ENCODE measurements at places on chromosomes 3 and 15.

DNA sequence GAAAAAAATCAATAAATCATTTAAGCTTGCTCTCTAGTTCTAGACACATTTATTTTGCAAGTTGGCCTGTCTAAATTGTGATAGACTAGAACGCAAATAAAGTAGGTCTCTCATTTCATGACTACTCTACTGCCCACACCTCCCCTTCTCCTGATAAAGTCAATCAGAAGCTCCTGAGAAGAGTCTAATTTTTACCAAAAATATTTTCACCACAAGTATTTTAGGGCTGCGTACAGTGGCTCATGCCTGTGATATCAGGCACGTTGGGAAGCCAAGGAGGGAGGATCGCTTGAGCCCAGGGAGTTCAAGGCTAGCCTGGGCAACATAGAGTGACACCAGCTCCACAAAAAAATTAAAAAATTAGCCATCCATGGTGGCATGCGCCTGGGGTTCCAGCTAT is 136.5 kb downstream of the TBC1D5 start:
- DNase-seq = no peak

- no peak for DNase-seq
Observed at GRCh38 chr3:87196879-87197278, 30.2 kb upstream of the CHMP2B start.

DNA sequence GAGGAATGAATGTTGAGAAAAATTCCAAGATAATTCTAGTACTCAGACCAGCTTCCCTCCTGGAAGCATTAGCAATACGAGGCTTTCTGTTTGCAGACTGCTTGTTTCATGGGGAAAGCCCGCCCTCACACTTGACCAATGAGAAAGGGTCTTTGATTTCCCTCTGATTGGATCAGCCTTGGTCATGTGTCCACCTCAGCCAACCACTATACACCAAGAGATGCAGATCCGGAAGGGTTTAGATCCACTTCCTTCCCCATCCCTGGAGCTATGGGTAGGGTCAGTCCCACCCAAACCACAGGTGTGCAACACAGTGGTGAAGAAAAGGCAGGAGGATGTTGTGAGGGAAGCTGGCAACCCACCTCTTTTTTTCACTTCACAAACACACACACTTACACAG is 154.7 kb downstream of the SV2B start:
- no peak for DNase-seq

DNA sequence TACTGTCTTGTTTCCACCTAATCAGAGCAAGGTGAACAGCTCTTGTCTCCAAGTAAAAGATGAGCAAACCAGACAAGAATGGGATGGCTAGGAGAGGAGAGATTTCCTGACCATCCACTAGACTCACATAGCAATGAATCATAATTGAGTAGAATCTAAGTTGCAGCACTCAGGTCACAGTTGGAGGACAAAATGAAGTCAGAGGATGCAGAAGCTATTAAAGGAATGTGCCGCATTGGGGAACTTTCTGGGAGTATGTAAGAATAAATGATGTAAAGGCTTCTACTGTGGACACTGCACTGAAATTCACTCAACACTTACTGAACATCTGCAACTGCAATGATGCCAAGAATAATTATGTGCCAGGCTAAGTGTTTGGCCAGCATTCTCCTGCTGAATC is 217.4 kb upstream of the WNT5A start:
- DNase-seq = no peak

- DNase-seq = no peak
Observed at GRCh38 chr3:71076361-71077002, 507.0 kb downstream of the FOXP1 start.

DNA sequence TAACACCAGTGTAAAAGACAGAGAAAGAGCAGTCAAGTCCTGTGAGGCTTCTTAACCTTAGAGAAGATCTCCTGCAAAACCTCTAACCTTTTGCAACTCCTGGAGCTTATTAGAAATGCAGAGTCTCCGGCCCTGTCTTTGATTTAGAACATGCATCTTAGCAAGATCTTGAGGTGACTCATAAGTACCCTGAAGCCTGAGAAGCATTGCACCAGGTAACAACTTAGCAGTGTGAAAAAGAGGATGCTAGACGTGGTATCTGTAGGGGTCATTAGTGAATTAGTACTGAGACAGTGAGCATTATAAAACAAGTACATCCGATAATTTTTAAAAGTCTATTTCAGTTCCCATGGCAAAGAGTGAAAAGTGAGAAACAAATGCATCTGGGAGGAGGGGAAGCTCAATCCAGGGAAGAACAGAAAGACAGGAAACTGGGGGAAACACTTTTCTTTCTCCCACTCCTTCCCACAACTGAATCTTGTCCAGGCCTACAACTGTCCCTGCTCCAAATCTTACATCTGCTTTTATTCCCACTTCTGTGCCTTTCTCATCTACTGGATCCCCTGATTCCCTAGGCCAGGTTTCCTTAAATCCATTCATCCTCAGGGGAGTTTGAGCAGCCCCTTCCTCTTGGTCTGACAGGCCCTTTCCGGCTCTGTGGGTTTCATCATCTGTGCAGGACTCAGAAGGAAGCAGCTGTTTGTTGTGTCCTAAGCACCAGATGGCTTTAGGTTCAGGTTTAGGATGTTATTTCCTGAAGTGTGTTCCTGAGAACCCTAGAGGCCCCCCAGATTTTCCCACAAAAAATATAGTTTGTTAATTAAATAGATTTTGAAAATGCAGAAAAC is 128.1 kb upstream of the IL12A start:
- DNase-seq = no peak

DNA sequence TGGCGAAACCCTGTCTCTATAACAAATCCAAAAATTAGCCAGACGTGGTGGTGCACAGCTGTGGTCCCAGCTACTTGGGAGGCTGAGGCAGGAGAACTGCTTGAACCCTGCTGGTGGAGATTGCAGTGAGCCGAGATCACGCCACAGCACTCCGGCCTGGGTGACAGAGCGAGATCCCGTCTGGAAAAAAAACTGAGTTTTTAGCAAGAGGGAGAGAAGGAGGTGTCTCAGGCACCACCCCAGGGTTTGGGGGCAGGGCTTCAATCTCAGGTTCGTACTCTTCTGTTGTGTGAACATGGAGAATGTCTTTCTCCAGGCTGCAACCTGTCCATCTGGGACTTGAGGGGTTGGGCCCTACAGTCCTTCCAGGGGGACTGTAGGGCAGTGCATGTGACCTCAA is 2.7 kb downstream of the CHRNA3 start:
- no peak for DNase-seq

GRCh38 chr15:101246824-101247745 is 4.8 kb downstream of the CHSY1 start:
- no peak for DNase-seq

DNA sequence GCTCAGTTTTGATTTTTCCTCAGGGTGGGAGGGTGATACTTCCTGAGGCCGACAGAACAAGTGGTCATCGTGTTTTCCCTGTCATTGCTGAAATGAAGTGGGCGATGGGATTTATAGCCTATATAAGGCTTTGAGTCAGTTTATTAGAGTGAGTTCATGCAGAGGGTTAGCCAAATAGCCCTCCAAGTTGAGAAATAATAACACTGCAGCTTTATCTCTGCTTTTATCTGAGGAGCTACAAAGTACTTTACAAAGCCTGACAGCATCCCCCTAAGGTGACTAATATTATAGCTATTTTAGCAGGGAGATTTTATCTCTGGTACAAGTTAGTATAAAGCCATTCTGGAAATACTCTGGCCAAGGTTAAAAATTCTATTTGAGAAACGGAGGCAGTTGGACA is 389.6 kb downstream of the MFSD1 start:
- DNase-seq = no peak
